ENCODE measurements at places on chromosomes 11 and 22.

DNA sequence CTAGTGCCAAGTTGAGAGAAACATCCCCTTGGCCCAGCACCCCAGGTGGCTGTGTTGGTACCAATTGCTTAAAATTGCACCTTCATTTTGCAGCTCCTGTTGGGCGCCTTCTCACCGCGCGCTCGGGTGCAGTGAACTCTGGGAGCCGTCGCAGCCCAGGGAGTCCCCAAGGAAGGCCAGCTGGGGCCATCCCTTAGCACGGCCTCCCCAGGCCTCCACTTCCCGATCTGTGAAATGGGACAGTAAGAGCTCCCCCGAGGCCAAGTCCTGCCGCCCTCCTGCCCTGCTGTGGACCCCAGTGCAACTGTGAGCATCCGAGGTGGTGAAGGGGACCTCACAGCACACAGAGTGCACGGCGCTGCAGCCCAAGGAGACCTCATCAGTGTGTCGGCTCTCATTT lies 1234.1 kb downstream of the BRD1 start:
- no peak for DNase-seq

GRCh38 chr11:66782726-66783125 lies 53.7 kb upstream of the SPTBN2 start:
- no peak for DNase-seq

- DNase-seq: no peak
These were observed 89.5 kb downstream of the WNT7B start for GRCh38 chr22:45887202-45888131.

DNA sequence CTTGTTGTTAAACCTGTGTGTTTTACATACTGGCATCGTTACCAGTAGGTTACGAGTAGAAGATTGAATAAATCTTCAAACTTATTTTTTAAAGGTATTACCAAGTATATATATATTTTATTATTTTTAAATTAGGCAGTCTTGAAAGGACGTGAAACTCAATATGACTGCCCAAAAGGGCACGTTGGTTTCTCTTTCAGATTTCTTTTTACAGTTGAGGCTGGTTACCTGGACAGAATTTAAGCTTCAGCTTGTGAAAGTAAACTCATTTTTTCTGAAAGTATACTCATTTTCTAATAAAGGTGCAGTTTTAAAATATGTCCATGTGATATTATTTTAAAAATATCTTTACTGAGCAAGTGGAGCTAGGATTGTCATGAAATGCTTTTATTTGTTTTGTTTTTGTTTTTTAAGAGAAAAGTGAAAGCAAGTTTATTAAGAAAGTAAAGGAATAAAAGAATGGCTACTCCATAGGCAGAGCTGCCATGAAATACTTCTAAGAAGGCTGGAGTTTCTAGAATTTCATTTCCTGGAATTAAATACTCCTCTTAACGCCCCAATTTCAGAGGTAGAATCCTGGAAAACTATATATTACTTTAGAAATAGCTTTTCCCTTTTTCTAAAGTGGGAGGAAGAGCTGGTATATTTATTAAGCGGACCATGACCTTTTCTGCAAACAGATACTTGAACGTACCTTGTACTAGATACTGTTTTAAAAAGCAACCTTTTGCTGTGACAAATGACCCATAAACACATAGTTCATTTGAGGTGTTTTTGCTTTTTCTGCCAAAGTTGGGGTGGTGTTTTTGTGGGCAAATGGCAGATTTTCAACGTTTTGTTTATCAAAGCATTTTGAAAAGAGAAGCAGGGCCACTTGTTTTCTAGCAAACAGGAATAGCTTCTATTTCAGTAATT lies 1.9 kb downstream of the FBXO7 start:
- no peak for DNase-seq

DNA sequence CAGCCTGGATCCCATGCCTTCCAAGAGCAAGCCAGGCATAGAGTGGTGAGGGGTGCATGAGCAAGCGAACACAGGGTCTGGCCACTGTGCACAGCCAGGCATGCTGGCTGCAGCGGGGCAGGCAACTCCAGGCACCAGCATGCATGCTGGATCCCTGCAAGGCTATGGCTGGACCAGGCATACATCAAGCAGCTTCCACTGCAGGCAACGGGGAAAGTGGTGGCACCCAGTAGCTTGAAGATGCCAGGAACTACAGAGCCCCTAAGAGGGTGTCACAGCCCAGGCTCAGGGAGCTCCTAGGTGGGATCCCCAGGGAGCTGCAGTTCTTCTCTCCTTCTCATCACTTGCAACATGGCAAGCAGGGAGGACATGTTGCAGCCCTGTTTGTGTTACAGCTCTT lies 45.2 kb downstream of the CHST1 start:
- no peak for DNase-seq

GRCh38 chr11:19294444-19294843 lies 53.7 kb upstream of the E2F8 start:
- DNase-seq: no peak

DNA sequence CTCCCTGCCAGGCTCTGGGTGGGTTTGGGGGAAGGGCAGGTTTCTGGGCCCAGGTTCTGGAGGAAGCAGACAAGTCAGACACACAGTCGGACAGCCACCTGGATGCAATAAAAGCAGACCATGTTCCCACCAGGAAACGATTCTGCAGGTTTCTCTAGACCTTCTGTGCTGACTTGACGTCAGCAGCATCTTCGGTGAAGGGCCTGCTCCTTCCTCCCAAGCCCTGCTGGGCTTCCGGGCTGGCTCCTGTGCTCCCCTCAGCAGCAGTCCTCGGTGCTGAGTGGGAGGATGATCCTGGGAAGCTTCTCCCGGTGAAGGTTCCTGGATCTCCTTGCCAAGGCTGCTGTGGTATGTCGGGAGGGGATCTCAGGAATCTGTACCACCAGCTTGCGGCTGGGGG lies 240.0 kb downstream of the GRIK4 start:
- no peak for DNase-seq

GRCh38 chr11:19816040-19816439 lies 103.4 kb downstream of the NAV2 start:
- DNase-seq: no peak

DNA sequence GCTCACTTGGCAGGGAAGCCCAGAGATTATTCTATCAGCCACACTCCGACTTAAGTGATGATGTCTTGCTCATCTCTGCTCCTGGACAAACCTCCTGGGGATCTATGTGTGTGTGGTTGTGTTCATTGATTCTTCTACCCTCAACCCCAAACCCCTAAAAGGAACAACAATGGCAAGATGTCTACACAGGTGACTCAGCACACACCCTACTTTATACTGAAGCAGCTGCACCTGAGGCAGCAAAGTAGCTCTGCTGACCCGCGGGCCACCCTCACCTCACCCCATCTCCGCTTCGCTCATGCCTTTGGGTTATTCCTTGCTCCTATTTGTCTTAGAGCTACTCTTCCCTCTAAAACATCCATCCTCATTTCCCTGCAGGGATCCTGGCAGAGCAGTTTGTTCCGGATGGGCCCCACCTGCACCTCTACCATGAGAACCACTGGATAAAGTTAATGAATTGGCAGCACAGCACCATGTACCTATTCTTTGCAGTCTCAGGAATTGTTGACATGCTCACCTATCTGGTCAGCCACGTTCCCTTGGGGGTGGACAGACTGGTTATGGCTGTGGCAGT lies 38.7 kb downstream of the TMEM45B start:
- DNase-seq: no peak

DNA sequence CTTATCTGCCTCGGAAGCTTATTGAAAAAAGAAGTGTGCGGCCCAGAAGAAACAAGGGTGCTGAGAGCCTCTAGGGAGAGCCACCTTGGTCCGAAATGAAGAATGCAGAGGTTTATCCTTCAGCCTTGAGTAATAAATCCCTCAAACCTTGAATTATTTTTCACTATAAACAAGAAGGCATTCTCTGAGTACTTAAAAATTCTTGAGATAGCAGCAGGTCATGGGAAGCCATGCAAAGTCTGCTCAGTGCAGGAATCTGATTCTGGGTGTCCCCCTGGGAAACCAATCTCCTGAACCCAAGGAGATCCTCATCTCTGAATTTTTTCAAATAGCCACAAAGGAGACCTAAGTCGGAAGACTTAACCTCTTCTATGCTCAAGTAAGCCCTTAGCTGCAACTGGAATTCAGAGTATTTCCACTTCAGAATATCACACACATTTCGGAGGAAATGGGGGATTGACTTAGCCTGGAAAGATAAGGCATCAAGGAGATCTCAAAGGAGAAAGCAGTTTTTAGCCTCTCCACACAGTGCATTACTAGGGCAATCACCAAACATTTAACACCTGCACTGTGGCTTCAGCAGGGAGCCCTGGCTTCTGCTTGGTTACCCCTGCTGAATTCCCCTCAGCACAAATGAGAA lies 365.0 kb downstream of the ETS1 start:
- DNase-seq: no peak

GRCh38 chr22:29062286-29062821 lies 723 bp upstream of the C22orf31 start:
- no peak for DNase-seq

DNA sequence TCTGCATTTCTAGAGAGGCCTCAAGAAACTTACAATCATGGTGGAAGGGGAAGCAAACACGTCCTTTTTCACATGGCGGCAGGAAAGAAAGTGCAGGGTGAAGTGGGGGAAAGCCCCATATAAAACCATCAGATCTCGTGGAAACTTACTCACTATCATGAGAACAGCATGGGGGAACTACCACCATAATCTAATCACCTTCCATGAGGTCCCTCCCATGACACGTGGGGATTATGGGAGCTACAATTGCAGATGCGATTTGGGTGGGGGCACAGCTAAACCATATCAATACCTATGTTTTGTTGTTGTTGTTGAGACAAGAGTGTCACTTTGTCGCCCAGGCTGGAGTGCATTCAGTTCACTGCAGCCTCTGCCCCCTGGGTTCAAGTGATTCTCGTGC lies 29.9 kb downstream of the SFI1 start:
- no peak for DNase-seq

- no peak for DNase-seq
These were observed 5.5 kb downstream of the CACNA1I start for GRCh38 chr22:39576027-39576426.

GRCh38 chr22:23549198-23549595 lies 30.9 kb downstream of the IGLL1 start:
- no peak for DNase-seq

- no peak for DNase-seq
These were observed 124.2 kb downstream of the KCNQ1OT1 start for GRCh38 chr11:2575591-2576051.

GRCh38 chr11:6724013-6724412 lies 40.9 kb upstream of the MRPL17 start:
- DNase-seq: no peak

DNA sequence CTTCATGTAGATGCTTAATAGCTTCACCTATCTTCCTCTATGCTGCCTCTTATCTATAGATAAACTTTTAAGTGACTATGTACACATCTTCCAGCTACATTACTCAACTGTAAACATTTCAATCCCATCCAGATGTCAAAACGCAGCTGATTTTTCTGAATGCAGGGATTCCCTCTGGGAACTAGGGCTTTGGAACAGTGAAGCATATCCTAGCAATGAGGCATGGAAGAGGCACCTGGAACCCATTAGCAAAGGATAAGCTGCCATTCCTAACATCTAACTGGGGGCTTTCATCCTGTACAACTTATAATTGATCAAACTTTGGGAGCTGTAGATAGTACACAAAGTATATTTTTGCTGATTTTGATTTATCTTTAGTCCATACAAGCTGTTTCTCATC lies 40.8 kb upstream of the OPCML start:
- no peak for DNase-seq

GRCh38 chr22:26632422-26633155 lies 10.8 kb downstream of the CRYBA4 start:
- DNase-seq: no peak

DNA sequence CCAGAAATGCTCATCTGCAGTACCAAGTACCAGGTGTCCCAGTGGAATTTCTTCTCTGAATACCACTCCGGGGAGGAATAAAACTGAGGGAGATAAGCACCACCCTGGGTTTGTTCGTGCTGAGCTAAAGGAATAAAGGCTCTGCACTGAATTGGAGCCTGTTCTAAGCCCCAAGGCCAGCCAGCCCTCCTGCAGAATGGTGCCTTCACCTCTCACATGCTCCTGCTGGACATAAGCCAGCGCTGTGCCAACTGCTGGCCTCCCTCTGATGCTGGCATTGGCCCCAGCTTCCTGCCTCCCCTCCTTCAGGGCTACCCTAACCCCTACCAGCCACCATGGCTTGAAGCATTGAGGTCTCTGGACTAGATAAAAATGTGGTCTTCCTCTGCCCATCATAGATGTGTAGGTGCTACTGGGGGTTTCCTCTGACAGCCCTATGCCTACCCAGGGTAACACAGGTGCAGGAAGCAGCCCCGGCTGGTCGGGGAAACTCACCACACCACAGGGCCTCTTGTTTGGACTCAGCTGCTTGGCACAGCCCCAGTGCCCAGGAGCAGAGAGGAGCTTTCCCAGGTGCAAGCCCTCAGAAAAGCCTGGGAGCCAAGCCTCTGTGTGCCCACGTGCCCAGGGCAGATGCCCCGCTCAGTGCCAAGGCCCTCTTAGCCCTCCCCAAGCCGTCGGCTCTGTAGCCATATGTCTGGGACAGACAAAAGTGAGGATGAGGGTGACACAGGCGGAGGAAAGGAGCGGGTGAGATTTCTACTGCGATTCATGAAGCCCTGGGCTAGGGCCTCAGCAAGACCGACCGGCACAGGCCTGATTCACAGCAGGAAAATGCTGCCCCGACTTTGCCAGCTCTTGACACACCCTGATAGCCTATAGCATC lies 34.1 kb upstream of the JAM3 start:
- DNase-seq: no peak

GRCh38 chr11:119860561-119861094 lies 131.6 kb upstream of the NECTIN1 start:
- DNase-seq: no peak

DNA sequence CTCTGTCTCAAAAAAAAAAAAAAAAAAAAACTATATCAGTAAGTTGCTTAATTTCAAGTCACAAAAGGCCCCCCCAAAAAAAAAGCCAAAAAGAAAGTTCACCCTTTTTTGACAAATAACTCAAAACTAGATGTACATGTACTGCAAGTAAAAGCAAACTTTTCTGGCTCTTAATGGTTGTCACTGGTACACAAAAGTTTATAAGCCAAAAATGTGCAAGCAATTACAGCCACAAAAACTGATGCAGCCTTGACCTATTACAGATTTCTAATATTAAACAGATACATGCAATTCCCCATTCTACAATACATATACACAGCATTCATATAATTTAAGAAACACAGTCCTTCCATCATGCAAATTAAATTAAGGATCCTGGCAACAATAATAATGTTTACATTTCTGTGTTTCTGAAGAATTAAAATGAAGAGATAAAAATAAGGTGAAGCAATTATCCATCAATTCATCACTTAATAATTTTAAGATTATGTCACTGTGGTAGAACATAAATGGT lies 18.6 kb downstream of the PICALM start:
- DNase-seq: no peak
